Activated CD4-positive, alpha-beta T cell treated with anti-CD3 and anti-CD28 coated beads, Interleukin-2, amount 10 ng/mL, durations not matched to agents 7 days and 5 days (primary cell): ENCODE measurements at places on chromosomes 12 and 14. TPM values are rescaled to one million over a fixed set of nuclear protein-coding genes. Genes with fewer than 3 reads are reported as not detected.

- H3K4me1 ChIP-seq: no peaks in the 10 kb centered on the region
- H3K27me3 ChIP-seq: no peaks in the 10 kb centered on the region
- no peak for DNase-seq
- no peaks in the 10 kb centered on the region for H3K36me3 ChIP-seq
- H3K27ac ChIP-seq: no peak overlapping the region
Measured at GRCh38 chr12:124622331-124622730, 54.9 kb upstream of the NCOR2 start.

- no peak for DNase-seq
- H3K4me3 ChIP-seq: no peak overlapping the region
- H3K27me3 ChIP-seq: no peaks in the 10 kb centered on the region
- H3K4me1 ChIP-seq: peaks cover 17% of the 10 kb centered on the region
- H3K27ac ChIP-seq: no peak overlapping the region
Measured at GRCh38 chr12:109087250-109087649, 6.0 kb downstream of the ALKBH2 start.

GRCh38 chr12:77924703-77925102 lies 94.0 kb downstream of the NAV3 start:
- no peaks in the 10 kb centered on the region for H3K36me3 ChIP-seq
- no peaks in the 10 kb centered on the region for H3K27me3 ChIP-seq
- no peaks in the 10 kb centered on the region for H3K4me1 ChIP-seq
- no peak for DNase-seq
- no peak overlapping the region for H3K4me3 ChIP-seq

- no peaks in the 10 kb centered on the region for H3K36me3 ChIP-seq
- H3K4me1 ChIP-seq: no peaks in the 10 kb centered on the region
- no peak overlapping the region for H3K27ac ChIP-seq
Measured at GRCh38 chr12:66044731-66045130, 85.8 kb downstream of the LLPH start.

DNA sequence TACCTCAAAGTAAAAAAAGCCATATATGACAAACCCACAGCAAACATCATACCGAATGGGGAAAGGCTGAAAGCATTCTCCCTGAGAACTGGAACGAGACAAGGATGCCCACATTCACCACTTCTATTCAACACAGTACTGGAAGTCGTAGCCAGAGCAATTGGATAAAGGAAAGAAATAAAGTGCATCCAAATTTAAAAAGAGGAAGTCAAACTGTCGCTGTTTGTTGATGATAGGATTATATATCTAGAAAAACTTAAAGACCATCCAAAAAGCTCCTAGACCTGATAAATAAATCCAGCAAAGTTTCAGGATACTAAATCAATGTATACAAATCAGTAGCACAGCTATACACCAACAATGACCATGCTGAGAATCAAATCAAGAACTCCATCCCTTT lies 5.2 kb downstream of the NDUFA12 start:
- no peak overlapping the region for H3K27ac ChIP-seq
- H3K27me3 ChIP-seq: no peaks in the 10 kb centered on the region
- H3K4me1 ChIP-seq: peaks cover 42% of the 10 kb centered on the region
- no peak for DNase-seq

DNA sequence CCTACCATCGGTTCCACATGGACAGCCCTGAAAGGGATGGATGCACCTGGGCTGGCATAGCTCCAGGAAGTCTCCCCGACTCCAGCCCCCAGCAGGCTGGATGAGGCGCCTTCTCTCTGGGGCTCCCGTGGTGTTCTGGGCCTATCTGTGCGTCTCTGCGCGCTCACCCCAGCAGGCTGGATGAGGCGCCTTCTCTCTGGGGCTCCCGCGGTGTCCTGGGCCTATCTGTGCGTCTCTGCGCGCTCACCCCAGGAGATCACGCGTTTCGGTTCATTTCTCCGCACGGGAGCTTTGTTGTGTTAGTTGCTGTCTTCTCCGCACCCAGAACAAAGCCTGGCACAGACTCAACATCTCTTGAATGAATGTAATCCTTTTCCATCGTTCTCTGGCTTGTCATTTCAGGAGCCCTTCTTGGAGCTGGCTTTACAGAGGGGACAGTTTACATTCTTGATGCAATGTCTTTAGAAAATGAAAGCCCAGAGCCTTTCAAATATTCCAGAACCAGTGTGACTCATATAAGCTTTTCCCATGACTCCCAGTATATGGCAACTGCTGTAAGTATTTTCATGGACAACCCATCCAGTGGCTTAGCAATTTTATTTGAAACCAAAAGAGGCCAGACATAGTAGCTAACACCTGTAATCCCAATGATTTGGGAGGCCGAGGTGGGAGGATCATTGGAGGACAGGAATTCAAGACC lies 40.3 kb downstream of the CFAP251 start:
- H3K27me3 ChIP-seq: peaks cover 2% of the 10 kb centered on the region
- no peak for DNase-seq
- H3K4me3 ChIP-seq: no peak overlapping the region

- no peak overlapping the region for H3K27ac ChIP-seq
- H3K27me3 ChIP-seq: no peaks in the 10 kb centered on the region
- no peak overlapping the region for H3K4me3 ChIP-seq
- DNase-seq: no peak
Measured at GRCh38 chr12:77214136-77214535, 148.8 kb upstream of the E2F7 start.

- no peaks in the 10 kb centered on the region for H3K27me3 ChIP-seq
- H3K27ac ChIP-seq: peak overlapping the region; percentile 50
- H3K4me3 ChIP-seq: no peak overlapping the region
Measured at GRCh38 chr12:49942921-49943624, 7.5 kb upstream of the AQP2 start.

Gene KRT7
- 2.5 TPM for total RNA-seq

GRCh38 chr14:51079085-51079484 lies 15.8 kb downstream of the TRIM9 start:
- no peak overlapping the region for H3K27ac ChIP-seq
- no peak overlapping the region for H3K4me3 ChIP-seq
- DNase-seq: no peak
- no peaks in the 10 kb centered on the region for H3K36me3 ChIP-seq
- H3K27me3 ChIP-seq: peaks cover 3% of the 10 kb centered on the region

DNA sequence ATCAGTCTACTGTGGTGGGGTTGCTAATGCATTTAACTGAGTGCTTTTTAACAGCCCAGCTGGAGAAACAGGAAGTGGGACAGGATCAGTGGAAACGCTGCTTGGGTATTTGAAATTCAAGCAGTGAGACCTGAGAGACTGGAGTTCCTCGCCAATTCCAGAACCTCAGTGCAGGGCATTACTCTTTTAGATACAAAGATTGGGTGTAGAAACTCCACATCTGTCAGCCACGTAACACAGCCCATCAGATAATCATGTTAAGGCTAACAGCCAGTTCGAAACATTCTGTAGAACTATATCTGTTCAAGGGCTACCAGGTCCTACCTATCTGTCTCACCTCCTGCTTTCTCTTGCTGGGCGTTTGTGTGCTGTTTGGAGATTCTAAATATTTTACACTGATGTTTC lies 45.5 kb downstream of the RAD52 start:
- peaks cover 68% of the 10 kb centered on the region for H3K36me3 ChIP-seq
- H3K4me1 ChIP-seq: peaks cover 40% of the 10 kb centered on the region
- no peak for DNase-seq
- H3K27me3 ChIP-seq: no peaks in the 10 kb centered on the region
- no peak overlapping the region for H3K4me3 ChIP-seq

GRCh38 chr12:119157978-119158377 lies 20.8 kb upstream of the HSPB8 start:
- H3K4me1 ChIP-seq: no peaks in the 10 kb centered on the region
- no peak for DNase-seq
- no peaks in the 10 kb centered on the region for H3K36me3 ChIP-seq
- no peak overlapping the region for H3K4me3 ChIP-seq
- H3K27ac ChIP-seq: no peak overlapping the region

- peak overlapping the region; percentile 46 for H3K27ac ChIP-seq
- no peak overlapping the region for H3K4me3 ChIP-seq
- no peak for DNase-seq
- no peaks in the 10 kb centered on the region for H3K27me3 ChIP-seq
Measured at GRCh38 chr14:75011356-75011994, 8.8 kb downstream of the EIF2B2 start.

GRCh38 chr12:131468206-131468605 lies 242.7 kb upstream of the SFSWAP start:
- H3K36me3 ChIP-seq: no peaks in the 10 kb centered on the region
- no peaks in the 10 kb centered on the region for H3K27me3 ChIP-seq
- no peak for DNase-seq
- no peak overlapping the region for H3K27ac ChIP-seq

Gene KSR2
- total RNA-seq: 0.04 TPM

Gene E2F7
- 29.4 TPM for total RNA-seq

GRCh38 chr12:524167-524951 lies 64.6 kb downstream of the B4GALNT3 start:
- no peak overlapping the region for H3K4me3 ChIP-seq
- H3K4me1 ChIP-seq: no peaks in the 10 kb centered on the region
- no peak overlapping the region for H3K27ac ChIP-seq
- H3K27me3 ChIP-seq: peaks cover 3% of the 10 kb centered on the region
- no peak for DNase-seq

- H3K36me3 ChIP-seq: no peaks in the 10 kb centered on the region
- no peaks in the 10 kb centered on the region for H3K4me1 ChIP-seq
- DNase-seq: no peak
- no peak overlapping the region for H3K4me3 ChIP-seq
Measured at GRCh38 chr14:99564256-99564925, 39.6 kb downstream of the CCDC85C start.

Gene MED6
- total RNA-seq: 52.9 TPM

- H3K4me1 ChIP-seq: no peaks in the 10 kb centered on the region
- H3K4me3 ChIP-seq: no peak overlapping the region
- no peak for DNase-seq
- H3K27ac ChIP-seq: no peak overlapping the region
- no peaks in the 10 kb centered on the region for H3K36me3 ChIP-seq
Measured at GRCh38 chr14:44795725-44796124, 166.0 kb downstream of the KLHL28 start.
